AG09309 (cell line): ENCODE measurements at places on chromosomes 3 and 15.

DNA sequence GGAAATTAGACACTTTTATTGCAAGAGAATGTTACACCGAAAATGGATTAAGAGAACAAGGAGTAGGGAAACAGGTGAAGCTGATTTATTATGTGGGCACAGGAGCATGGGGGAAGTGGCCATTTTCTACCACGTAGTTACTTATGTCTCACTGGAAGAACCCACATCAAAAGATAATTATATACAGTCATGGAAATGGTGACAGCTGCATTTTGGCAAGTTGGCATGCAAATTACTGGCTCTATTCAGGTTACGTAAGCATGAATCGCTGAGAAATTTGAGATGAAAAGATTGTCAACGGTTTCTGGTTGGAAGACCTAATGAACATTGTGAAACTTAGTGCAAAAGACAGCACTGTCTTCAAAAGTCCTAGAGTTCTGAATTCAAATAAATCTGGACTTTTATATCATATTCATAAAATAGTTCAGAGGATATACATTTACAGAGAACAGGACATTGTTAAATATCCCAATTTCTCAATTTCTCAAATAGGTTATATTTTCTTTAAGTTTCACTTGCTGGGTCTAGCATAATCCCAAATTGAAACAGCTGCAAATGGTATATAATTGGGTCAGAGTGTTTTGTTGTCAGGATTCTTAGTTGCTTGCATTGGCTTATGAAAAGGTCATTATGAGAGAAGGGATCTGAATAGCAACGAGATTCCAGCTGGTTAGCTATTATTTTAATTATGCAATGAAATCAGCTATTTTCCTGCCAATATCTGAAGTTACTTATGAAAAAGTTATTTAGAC, 567.8 kb downstream of the ZPLD1 start:
- no peak for DNase-seq

DNA sequence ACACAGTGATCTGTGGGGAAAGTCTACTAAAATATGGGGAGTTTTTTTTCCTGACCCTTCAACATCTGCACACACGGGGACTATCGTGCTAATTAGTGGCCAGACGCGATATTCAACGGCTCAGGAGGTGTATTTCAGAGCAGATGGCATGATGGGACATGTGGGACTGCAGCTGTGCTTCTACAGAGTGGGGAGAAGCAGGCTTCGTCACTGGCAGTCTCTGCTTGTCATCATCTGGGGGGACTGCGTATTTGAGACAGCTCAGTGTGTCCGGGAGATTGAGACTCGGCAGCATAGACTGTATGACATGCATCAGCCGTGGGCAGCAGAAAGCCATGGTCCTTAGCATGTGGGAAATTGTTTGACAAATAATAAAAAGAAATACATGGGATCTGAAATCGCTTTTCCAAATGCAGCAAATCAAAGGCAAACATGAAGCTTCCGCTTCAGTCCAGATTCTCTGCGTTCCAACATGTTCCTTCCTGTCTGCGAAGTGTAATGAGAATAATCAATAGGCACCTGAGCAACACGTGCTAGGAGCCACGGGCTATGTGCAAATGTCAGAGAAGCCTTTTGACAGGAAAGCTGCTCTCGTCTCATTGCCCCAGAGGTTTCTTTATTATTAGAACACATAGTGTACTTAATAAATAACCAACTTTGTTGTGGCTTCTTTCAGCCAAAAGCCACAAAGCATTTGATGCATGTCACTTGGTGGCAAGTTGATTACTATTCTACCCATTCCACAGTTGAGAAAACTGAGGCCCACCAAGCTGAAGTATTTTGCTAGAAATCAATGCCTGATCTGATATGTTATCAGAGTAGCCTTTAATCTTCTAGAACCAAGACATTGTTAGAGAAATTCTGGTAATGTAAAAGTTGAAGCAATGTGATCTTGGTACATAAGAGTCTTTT, 276.3 kb downstream of the RYR3 start:
- no peak for DNase-seq

DNA sequence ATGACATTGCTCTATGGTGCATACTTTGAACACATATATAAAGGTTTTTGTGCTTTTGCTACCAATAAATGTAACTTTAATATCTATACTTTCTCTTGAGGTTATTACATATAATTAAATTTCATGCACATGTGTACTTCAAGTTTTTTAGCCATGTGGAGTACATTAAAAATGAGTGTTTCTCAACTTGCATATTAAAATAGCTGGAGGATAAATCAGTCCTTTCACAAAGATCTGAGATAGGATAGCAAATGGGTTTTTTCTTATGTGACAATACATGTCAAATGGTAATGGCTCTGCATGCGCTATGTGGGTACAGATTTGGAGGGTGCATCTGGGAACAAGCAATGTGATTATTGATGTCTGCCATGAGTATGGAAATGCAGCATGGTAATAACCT, 48.7 kb upstream of the COL6A6 start:
- no peak for DNase-seq

- DNase-seq = no peak
Measured at GRCh38 chr3:126277629-126278378, 79.4 kb downstream of the KLF15 start.

GRCh38 chr3:145820170-145820569, 340.8 kb downstream of the PLOD2 start:
- DNase-seq = no peak

DNA sequence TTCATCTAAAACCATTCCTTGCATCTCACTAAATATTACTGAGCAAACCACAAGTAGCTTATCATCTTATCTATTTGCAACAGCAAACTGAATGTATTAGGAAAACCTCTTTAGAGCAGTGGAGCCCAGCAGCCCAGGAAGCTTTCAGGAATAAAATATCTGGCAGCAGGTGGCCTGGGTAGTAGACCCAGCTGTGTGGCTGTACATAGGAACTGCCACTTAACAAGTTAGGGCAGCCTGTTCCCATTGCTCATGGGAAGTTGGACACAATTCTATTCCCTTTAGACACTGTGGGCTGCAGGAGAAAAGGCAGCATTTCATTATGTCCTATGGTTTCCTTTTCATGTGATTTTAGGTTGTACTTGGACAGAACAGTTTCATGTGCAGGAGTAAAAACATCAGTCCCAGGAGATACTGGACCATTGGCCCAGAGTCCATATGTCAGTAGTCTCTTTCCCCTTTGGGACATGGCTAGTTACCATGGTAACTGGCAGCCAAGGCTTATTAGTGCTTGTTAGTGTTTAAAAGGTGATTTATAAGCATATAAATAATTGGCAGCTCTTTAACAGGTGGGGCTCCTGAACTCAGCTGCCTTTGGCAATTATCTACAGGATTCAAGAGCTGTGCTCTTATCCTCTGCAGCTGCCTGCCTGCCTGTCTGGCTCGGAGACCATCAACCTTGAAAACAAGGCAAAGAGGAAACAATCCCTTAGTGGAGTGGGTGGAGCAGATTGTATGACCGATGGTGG, 28.9 kb upstream of the LSAMP start:
- no peak for DNase-seq

DNA sequence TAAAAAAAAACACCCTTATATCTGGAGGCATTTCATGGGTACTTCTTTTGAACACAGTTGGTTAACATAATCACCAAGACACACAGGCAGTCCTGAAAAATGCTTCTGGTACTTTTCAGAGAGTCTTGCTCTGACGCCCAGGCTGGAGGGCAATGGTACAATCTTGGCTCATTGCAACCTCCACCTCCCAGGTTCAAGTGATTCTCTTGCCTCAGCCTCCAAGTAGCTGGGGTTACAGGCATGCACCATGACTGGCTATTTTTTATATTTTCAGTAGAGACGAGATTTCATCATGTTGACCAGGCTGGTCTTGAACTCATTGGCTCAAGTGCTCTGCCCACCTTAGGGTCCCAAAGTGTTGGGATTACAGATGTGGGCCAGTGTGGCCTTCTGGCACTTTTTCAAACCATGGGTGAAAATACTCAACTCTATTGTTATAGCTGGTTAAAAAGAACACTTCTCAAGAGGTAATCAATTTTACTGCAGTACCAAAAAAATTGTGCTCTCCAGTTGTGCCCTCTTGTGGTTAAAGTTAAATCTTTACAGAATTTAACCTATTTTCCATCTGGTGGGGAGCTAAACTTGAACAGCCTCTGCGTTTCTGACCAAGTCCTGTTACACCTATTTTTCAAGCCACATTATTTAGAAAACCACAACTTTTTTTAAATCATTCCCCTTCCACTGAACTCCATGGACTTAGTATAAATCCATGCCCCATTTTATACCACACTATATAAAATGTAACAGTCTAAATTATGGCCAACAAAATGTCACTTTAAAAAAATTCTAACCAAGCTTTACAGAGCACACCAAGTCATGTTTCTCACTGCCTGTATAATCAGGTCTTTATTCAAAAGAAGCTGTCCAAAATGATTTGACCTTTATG, 1.2 kb upstream of the SNAPC5 start:
- no peak for DNase-seq

GRCh38 chr15:36263666-36264065, 315.8 kb upstream of the CDIN1 start:
- no peak for DNase-seq

DNA sequence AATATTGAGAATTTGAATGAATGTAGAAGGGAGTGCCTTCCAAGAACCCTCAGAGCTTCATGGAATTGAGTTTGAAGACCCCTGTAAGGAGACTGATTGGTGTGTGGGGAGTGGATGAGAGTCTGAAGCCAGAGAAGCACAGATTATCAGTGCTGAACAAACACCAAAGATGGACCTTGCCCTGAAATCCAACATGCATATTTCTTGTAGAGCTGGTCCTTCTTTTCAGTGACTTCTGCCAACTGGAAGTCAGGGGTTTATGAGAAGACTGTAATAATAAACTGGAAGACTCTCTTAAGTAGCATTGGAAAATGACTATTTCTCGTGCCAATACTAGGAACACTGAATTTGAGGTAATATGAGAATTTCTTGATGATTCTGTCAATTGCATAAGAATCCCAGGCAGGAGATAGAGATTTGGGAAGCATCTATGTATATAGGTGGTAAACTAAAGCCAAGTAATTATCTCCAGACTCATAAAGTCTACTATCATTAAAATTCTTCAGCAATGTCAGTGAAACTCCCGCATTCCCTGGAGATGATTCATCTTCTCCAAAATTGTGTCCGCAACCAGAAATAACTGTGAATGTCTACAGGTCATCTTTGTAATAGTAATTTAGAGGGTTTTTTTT, 213.8 kb downstream of the IL5RA start:
- no peak for DNase-seq

- no peak for DNase-seq
Measured at GRCh38 chr3:46186471-46187340, 21.4 kb downstream of the CCR1 start.
